ENCODE measurements at places on chromosomes 7 and 10.

DNA sequence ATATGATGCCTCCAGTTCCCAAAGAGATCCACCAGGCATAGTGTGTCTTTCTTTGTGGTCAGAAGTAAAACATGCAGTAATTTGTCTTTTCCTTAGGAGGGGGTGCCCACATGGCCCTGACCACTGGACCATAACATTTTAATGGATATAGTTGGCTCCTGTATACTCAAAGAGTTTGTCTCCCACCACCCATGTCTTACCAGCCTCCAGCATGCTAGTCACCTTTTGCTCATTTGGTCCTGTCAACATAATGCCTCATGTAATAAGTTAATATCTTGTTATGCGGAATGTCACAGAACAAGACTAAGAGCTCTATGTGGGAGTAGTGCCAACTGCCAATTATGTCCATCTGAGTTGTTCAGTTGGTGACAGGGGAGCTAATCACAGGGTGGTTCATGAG is 83.4 kb upstream of the IFRD1 start:
- DNase-seq: no peak

DNA sequence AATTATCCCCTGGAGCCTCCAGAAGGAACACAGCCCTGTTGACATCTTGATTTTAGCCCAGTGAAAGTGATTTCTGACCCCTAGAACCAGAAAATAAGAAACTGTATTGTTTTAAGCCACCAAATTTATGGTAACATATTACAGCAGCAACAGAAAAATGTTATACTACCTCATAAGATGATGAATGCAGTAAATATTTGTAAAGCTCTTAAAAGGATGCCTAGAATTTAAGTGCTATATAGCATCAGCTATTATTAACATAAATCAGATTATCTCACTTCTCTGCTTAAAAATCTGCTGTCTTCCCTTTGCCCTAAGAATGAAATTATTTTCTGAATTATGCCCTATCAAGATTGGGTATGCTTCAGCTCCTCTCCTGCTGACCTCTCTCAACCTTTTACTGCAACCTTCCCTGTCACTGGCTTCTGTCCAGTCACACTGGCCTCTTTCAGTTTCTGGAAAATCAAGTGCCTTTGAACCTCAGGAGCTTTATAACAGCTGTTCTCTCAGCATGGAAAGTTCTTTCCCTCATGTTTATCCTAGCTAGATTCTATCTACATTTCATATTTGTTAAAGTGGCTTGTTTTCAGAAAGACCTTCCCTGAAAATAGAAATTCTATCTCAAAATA is 78.9 kb downstream of the GPR37 start:
- DNase-seq: no peak

DNA sequence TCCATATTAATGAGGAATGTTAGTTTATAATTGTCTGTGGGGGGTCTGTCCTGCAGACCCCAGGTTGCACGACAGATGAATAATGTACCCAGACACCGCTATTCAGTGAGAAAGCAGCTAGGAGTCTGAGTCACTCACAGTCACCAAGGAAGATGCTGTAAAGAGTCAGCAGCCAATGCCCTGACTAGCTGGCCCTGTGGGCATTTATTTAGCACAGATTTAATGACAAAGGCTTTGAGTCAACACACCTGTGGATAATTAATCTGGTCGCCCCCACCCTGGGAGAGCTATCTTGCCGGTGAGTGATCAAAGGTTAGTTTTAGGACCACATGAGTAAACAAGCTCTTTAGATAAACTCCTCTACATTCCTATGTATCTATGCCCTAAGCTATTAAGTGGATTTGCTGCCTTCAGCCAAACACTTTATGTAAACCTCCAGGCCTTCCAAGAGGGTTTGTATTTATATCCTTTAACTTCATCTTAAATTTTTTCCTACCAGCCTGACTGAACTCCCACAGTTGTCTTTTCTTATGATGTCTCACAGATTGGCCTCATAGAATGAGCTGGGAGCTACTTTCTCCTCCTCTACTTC is 180.0 kb upstream of the ADCY1 start:
- no peak for DNase-seq

DNA sequence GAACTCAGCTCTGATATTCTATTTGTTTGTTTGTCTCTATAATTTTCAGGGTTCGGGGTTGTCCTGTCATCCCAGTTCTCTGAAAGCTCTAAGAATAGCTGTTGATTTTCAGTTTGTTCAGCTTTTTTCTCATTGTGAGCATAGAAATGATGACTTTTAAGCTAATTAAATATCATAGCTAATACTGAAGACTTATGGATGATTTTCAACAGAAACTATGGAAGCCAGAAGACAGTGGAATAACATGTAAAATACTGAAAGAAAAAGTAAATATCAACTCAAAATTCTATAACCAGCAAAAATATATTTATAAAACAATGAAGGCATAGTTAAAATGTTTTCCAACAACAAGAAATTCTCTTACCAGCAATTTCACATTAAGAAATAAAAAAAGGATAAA is 96.4 kb upstream of the ETV1 start:
- DNase-seq: no peak

DNA sequence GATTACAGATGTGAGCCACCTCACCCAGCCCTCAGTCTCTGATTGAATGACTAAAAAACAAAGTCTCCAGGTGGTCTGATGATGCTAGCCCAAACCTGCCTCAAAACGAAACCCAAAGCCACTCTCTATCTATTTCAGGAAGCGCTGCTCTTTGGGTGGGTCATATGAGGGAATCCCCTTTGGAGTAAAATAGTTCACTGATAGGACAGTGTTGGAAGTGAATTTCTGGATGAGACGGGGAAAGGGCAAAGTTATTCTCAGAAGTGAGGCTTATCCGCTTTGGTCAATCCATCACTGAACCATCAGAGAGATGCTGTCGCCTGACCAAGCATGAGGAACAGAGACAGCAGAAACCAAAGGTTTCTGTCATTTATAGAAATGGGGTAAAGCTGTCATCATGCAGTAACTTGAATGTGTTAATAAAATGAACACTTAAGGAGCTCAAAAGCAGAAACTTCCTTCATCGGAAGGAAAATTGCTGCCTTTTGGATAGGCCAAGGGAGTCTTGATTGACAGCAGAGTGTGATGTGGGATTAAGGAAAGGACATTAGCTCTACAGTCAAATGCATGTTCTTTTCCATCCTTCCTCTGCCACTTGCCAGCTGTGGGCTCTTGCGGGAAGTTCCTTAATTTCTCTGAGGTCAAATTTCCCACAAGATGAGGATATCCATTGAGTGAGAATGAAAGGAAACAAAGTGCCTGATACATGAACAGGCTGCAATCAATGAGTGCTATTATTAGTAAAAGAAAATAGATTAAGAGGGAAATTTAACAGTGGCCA is 64.9 kb upstream of the C1QL3 start:
- no peak for DNase-seq

GRCh38 chr10:91206837-91207474 is 13.5 kb upstream of the PCGF5 start:
- DNase-seq: no peak

DNA sequence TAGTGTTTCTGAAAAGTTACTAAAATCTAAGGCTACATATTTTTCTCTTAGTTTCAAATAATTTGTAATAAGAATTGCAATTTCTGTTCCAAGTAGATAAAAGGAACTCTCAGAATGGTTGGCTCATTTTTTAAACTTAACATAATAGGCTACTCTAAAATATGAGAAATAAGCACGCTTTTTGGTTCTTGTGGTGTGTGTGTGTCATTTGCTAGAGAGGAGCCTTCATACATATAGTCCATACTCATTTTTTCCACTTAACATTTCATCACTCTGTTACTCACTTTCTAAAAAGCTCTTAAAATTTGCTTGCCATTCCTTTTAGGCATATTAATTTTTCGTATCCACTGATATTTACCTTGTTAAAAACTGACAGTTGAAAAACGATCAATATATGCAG is 74.0 kb upstream of the VWDE start:
- DNase-seq: no peak

- no peak for DNase-seq
Measured at GRCh38 chr10:129090618-129091366, 376.2 kb upstream of the MGMT start.

- no peak for DNase-seq
Measured at GRCh38 chr10:86234541-86235270, 131.9 kb downstream of the GRID1 start.

DNA sequence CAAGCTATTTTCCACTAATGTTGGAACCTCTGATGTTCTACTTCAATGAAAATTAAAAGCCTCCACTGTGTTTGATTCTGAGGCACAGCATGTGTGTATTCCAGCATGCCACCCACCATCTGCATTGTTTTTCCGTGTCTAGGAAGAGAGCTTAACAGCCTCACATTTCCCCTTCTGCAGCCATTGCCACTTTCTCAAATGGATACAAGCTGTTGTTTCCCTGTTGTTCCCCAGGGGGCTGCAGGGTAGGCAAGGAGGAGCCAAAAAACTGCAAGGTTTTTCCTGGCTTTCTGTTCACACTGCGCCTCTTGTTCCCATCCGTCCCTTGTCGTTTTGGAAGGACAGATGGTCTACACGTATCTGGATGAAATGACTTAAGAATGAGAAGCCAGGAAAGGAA is 72.3 kb upstream of the DNAJB12 start:
- no peak for DNase-seq

DNA sequence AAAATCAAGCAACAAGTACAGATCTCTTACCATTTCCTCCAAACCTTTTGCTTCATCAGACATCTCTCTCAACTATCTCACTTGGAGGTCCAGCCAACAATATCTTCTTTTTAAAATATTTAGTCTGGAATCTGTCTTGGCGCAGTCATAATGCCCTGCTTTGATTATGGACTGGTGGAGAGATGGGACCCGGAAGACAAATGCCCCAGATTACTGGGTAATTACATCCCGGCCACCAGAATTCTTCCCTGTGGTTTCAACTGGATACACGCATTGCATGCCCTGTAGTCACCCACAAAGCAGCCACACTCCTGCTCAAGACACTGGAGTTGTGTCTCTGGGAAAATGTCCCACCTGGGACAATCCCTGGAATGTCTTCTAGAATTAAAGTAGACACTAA is 65.5 kb downstream of the BPGM start:
- no peak for DNase-seq
